ENCODE measurements at places on chromosomes 11 and 22.
A peak's percentile ranks its signal among the peaks of the same experiment; 100 is the strongest.

GRCh38 chr22:26439559-26439958 lies 10.5 kb downstream of the ASPHD2 start:
- DNase-seq, result no peak

GRCh38 chr11:83157594-83158356 lies 844 bp downstream of the PCF11 start:
- peak; percentile 30 for DNase-seq

GRCh38 chr22:19715188-19715930 lies 1.1 kb downstream of the SEPTIN5 start:
- DNase-seq, result no peak

DNA sequence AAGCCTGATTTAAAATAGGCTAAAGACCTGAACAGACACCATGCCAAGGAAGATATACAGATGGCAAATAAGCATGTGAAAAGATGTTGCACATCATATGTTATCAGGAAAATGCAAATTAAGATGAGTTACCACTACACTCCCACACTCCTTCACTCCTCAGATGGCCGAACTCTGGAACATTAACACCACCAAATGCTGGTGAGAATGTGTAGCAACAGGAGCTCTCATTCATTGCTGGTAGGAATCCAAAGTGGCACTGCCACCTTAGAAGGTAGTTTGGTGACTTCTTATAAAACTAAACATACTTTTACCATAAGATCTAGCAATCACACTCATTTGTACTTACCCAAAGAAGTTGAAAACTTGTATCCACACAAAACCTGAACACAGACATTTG lies 2047.3 kb downstream of the LRRC4C start:
- no peak for DNase-seq

DNA sequence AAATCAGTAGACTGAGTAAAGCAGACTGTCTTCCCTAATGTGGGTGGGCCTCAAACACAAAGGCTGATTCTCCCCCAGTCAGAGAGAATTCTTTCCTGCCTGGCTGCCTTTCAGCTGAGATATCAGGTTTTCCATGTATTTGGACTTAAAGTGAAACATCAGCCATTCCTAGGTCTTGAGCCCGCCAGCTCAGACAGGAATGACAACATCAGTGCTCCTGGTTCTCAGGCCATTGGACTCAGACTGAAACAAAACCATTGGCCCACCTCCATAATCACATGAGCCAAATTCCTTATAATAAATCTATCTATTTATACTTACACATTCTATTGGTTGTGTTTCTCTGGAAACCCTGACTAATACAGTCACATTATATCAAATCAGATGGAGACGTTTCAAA lies 56.7 kb upstream of the CLPB start:
- DNase-seq, result no peak

DNA sequence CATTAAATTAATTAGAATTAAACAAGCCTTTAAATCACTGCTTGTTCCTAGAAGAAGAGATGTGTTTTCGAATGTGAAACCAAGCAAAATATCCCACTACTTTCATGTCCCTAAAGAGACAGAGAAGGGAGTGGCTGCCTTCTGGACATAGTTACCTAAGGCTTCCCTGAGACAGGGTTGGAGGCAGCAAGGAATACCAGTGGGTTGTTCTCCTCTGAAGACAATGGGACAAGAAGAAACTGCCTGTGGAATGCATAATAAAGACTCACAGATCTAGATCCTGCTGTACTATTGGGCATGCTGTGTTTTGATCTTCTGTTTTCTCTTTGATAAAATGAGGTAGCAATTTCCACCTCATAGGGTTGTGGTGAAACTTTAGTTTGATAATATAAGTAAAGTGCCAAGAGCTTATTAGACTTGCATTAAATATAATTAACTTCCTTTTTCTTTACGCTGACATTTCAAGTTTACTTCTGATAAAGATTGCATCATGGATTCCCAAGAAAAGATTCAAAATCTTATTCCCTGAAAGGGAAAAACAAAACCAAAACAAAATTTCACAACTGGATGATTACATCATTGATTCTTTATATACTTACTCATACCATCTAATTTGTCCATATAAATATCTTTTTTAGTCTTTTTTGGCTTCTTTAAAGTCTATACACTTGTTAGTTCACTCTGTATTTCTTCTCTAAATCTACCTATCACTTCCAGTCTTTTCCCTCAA lies 621.3 kb downstream of the ETS1 start:
- DNase-seq, result no peak

DNA sequence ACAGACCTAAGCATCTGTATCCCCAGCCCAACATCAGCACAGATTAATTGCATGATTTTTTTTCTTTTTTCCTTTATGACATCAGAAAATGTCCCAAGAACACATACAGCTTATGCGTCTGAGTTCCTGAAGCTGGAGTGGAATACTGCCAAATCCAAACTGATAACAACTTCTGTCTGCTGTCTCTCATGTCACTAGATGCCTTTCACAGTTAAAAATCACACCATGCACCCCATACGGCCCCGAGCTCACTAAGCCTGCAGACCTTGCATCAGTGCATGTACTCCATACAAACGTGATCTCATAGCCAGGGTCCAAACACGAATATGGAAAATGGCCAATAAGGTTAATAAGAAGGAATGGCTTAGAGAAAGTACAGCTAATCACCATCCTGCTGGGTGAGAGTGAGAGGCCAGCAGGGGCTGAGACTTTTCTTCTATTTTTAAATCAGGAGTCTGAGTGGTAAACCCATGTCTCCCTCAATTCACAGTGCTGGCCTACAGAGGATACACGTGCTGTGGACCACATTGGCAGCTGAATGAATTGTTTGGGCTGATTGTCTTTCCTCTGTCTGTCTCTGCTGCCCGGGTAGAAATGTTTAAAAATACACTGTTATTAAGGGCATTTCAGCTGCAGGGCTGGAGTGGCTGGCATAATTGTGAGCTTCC lies 350.6 kb upstream of the RAG2 start:
- DNase-seq, result no peak

GRCh38 chr22:45762545-45763235 lies 91.1 kb downstream of the ATXN10 start:
- no peak for DNase-seq

DNA sequence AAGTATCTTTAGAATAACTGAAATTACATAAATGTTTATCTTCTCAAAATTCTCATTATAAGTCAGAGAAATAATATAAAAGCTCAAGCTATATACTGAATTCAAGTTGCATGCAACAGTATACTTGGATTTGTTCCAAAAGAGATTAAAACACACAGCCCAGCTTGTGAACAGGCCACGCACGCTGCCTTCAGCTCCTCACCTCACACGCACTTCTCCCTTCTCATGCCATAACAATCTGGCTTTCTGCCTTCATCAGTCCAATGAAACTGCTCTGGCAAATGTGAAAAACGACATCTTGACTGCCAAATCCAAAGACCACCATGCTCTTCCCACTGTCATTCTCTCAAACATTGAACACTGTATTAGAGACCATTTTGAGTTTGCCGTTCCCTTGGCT lies 22.1 kb downstream of the ATP6V1E1 start:
- no peak for DNase-seq

GRCh38 chr11:876545-876944 lies 33.9 kb downstream of the TSPAN4 start:
- DNase-seq, result no peak

GRCh38 chr11:10973416-10973815 lies 115.6 kb upstream of the ZBED5 start:
- DNase-seq, result no peak

DNA sequence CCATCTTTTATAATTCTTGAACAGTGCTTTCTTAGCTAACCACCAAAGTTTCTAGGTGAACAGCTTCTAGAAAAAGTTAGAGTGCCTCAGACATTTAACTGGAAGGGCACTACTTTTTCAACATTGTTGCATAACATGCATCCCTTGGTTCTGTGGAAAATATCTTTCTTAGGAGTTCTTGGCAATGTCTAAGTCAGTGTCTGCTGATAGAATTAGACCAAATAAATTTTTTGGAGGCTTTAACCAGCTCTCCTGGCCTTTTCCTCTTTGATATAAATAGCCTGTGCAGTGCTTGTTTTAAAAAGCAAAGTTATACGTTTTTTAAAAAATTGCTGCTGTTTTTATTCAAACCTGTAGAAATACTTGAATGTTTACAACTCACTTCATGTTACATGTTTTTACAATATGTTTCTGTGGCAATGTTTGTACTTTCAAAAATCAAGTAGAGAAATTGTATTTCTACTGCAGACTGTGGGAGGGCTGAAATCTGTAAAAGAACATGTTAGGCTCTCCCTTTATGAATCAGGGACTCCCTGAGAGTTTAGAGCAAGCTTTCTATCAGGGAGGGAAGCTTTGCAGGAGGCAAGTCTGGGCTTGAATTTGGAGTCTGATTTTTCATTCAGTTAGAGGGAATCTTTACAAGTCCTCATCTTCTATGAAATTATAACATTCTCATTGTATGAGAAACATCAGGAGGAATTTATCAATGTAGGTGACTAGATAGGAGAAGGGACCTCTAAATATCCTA lies 16.3 kb upstream of the PANX1 start:
- DNase-seq, result no peak

Measured in effector CD4-positive, alpha-beta T cell (primary cell).